ENCODE measurements at places on chromosomes 5 and 9.

DNA sequence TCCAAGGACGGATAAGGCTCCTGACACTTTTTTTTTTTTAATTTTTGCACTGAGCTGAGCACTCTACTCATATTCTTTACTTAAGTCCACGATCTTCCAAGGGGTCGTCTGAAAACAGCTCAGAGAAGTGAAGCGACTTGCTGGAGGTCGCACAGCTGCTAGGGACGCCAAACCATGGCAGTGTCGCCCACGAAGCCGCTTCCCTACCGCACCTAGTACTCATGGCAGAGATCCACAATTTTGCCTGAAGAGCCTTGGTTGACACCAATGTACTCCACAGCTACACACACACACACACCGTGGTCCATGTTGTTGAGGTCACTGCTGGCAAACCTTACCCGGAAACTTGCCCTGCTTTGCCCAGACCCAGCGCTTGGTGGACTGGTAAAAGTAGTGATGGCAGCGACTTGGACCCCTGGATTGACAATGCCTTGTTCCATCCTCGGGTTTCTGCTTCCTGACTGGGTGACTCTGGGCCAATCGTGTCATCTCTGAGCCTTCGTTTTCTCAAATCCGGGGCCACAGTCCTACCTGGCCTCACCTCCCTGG lies 521 bp upstream of the SLIT3 start:
- no peak for DNase-seq

GRCh38 chr5:74977471-74977870 lies 74.9 kb downstream of the GCNT4 start:
- no peak for DNase-seq

DNA sequence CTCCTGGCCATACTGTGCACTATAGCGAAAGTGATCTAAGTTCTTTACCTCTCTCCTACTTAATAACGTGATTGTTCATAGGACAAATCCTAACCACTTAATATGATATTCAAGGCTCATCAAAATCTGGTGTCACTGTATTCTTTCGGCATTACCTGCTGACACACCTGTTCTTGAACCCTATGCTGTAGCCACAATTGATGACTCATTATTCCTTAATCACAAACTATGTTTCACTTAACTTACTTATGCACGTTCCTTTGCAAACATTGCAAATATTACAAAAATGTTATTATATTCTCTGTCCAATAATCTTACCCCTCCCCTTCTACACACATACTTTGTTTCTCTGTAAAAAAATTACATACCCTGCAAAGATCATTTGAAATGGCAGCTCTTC lies 158.1 kb upstream of the ADRA1B start:
- no peak for DNase-seq

- DNase-seq = no peak
Observed at GRCh38 chr9:33464045-33464636, 9.6 kb downstream of the NOL6 start.

GRCh38 chr9:132588501-132589147 lies 6.2 kb downstream of the BARHL1 start:
- no peak for DNase-seq

All from stimulated activated CD8-positive, alpha-beta memory T cell treated with anti-CD3 and anti-CD28 coated beads, Interleukin-2, amount 100 ng/mL, for 1 hour (primary cell).